ENCODE measurements at places on chromosomes 7 and 10.

DNA sequence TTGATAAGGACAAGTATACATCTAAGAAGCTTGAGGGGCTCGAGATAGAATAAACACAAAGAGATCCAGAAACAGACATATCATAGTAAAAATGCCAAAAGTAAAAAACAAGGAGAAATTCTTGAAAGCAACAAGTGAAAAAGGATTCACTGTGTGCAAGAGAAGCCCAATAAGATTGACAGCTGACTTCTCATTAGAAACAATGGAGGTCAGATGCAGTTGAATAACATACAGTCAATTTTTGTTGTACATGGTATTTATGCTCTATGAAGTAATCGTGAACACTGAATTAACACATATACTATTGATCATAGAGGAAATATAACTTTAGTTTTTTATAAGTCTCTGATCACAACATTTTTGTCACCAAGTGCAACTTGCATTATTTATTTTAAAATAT lies 982.8 kb upstream of the SORCS1 start:
- no peak for DNase-seq

DNA sequence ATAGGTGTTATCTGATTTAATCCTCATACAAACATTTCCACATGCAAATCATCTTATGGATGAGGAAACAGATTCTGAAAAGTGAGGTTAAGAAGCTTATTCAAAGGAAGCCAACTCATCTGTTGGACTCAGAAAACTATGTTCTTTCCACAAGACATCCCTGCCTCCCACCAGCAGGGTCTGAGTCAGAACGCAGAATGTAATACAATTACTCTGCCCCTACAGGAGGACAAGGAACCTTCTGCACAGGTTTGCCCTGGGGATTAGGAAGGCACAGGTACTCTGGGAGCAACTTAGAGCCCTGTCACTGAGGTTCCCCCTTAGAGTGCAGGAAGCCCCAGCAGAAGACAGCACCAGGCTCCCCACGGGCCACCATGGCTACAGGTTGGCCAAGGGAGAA lies 255.7 kb downstream of the TNS3 start:
- DNase-seq: no peak

GRCh38 chr10:103853428-103854264 lies 1.7 kb downstream of the SH3PXD2A start:
- DNase-seq: no peak

DNA sequence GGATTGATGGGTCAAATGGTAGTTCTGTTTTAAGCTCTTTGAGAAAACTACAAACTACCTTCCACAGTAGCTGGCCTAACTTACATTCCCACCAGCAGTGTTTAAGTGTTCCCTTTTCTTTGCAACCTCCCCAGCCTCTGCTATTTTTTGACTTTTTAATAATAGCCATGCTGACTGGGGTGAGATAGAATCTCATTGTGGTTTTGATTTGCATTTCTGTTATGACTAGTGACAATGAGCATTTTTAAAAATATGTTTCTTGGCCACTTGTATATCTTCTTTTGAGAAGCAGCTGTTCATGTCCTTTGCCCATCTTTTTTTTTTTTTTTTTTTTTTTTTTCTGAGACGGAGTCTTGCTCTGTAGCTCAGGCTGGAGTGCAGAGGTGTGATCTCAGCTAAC lies 155.2 kb upstream of the BMPER start:
- no peak for DNase-seq

DNA sequence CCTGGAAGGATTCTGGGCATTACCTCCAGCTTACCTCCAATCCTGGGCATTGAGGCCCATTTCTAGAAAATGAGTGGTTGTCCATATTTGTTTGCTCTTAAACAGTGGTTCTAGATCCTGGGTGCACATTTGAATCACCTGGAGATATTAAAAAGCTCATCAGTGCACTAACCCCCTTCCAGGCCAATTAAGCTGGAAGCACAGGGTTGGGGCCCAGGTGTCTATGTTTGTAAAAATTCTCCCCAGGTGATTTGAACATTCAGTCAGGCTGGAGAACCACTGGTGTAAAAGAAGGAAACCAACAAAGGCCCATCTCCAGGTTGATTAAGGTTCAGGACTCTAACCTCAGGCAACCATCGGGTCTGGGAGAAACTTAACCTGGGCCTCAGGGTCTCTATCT lies 102.6 kb upstream of the NANOS1 start:
- DNase-seq: no peak

DNA sequence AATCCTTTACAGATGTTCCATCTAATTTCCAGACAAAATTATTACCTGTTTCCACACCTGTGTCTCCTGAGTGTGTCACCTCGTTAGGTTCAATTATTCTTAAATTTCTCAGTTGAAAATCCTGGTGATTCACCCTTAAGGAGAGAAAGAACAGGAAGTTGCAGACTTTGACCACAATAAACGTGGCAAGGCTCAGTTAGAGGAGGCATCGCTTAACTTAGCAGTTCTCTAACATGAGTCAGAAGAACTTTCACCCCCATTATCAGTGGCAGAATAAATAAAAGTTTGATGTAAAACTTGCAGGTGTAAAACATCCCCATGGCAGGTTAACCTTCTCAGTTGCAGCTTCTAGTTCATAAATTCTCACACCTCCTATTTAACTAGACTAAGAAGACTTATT lies 8.3 kb downstream of the XPNPEP1 start:
- DNase-seq: no peak

DNA sequence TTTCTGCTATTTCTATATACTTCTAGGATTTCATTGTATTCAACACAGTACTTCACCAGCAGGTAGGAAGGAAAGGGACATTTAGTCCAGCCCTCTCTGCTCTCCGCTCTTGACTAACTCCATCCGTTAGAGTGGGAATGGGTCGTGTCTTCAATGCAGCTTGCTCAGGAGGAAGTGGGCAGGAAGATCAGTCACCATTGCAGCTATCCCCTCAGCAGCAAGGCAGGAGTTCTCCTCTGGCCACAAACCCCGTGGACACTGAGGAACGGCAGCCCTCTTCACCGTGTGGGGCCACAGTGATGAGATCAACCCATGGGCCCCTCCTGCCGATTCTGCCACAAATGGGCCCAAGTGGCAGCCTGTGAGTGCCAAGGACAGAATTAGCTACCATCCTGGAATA lies 30.2 kb upstream of the IKZF1 start:
- no peak for DNase-seq

- DNase-seq: no peak
These were observed 198.6 kb upstream of the BMPER start for GRCh38 chr7:33706771-33707200.

DNA sequence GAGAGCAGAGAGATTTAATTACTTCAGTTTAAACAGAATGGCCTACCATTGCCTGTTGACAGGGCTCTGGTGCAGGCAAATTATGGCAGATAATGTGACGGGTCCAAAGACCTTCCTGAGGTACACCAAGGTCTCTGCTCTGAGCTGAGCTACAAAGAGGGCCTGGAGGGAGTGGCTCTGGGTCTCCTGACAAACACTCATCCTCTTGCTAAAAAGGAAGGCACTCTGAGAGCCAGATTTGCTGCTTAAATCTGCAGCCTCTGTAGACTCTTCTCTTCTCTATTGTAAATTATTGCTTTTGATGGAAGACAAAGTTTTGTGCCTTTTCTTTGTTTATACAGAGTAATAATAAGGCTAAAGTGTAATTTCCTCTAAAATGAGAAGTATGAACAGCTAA lies 529.5 kb upstream of the FZD8 start:
- no peak for DNase-seq

DNA sequence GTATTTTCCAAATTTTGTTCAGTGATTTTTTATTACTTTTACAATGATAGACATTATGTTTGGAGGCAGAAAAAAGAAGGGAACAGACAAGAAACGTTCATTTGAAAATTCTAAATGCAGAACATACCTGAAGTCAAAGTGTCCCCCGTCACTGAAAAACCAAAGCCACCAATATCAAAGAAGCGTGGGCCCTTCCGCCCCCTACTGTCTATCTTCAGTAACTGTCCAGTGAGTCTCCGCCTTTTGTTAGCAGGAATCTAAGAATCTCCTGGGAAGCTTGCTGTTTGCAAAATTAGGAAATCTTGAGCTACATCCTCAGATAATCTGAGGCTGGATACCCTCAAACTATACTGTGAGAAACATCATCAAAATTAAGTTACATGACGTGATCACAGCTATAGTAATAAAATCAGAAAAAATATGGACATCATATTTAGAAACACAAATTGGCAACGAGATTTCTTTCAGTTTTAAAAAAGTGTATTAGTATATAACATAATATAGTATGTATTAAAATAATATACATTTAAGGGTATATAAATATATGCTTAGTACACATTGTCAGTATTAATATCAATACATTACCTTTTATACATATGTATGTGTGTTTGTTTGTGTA lies 169.3 kb upstream of the AKR1E2 start:
- DNase-seq: peak; percentile 5

DNA sequence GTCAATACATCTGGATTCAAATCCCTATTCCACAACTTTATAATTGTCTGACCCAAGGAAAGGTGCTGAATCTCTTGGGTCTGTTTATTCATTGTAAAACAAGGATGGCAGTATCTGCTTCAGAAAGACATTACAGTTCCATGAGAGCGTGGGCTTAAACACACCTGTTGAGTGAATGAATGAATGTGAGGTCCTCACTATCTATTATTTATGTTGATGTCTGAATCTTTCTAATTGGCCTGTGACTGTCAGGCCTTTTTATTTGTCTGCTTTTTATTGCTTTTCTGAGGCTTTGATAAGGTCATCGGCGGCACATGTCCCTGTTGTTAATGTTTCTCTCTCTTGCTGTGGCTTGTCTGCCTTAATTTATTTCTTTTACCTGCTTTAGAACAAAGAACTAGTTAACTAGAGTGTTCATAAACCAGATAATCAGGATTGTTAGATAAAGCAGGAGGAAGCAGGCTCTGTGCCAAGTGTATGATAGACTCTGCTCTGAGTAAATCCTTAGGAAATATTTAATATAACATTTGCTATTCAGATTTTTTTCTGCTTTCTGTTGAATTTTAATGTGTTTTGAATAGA lies 42.3 kb upstream of the CYCS start:
- DNase-seq: peak; percentile 83

DNA sequence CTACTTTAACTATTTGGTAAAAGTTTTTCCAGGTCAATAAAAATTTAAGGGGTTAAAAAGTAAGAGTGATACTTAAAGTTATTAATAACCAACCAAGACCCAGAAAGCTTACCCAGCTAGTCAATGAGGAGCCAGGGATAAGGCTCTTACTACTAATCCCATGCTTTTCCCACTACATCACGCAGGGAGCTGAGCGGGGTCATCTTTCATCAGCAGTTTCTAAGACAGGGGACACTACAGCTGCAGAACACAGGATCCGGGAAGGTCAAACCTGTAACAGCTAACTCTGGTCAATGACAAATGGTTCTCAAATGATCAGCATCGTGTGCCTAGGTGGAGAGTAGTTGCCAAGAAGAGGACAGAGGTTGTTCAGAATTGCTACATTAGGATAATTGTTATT lies 65.1 kb downstream of the RSU1 start:
- no peak for DNase-seq

- no peak for DNase-seq
These were observed 24.6 kb downstream of the ALOX5 start for GRCh38 chr10:45398595-45398994.

- peak; percentile 64 for DNase-seq
These were observed 17.8 kb downstream of the SCD start for GRCh38 chr10:100364735-100365391.

DNA sequence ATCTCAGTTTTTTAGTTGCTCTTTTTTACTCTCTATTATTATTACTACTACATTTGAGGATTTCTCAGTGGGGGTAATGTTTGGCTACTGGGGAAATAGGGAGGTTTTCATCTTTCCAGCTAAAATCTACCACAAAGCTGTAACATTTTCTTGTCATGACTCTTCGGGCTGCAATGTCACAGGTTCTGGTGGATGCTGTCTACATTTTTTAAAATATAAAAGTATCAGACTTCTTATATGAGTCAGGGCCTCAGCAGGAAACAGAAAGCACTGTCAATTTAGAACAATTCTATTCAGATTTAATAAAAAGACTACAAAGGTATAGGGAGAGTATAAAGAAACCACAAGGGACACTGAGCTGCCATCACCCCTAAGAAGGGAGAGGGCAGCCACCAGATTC lies 61.6 kb downstream of the DNAJC12 start:
- no peak for DNase-seq

GRCh38 chr7:116231949-116232348 lies 21.6 kb downstream of the TES start:
- DNase-seq: no peak

- no peak for DNase-seq
These were observed 225.7 kb upstream of the NPVF start for GRCh38 chr7:25454020-25454419.

- DNase-seq: no peak
These were observed 11.2 kb upstream of the SEPTIN14 start for GRCh38 chr7:55873765-55874164.

DNA sequence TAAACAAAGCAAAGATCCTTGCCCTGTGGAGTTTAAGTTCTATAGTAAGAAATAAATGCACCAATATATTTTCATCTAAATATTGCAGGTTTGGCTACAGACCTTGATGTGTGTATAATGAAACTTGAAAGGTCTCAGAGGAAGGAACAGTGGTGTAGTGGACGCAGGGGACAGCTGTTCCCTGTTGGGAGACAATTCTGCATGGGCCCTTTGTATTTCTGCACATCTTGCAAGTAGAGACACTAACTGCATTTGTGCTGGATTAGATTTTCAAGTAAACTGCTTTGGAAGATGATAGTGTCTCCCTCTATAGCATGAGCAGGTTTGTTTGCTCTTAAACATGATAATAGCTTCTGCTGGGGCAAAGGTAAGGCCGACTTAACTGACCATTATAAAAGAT lies 57.5 kb upstream of the FAM133B start:
- DNase-seq: no peak
